GOT3 (cell line): ENCODE measurements at places on chromosomes 16 and 17.

DNA sequence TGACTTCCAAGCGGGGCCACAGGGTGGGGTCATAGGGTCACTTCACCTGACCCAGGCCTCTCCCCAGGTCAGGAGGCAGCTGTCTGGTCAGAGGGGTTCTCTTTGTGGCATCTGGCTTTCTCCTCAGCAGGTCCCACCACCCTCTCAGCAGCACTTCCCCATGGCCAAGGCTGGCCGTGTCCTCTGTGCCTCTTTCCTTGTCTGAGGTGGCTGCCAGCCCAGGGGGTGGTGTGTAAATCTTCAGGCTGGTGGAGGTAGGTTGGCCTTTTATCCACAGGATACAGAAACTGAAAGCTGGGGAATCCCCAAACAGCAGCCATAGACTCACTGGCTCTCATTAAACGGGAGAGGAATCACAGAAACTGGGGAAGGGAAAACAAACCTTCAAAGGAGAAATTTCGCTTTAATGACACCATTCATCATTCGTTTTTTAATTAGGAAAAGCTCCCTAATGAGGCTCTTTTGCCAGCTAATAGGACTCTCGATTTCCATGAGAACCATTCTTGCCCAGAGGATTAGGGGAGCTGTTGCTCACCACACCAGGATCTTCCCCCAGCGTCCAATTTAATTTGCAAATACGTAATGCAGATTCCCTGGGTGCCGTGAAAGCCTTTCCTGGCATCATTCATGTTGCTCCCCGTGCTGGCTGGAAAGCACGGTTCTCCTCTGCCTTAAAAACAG, 18.0 kb downstream of the C17orf75 start:
- no peak for DNase-seq

DNA sequence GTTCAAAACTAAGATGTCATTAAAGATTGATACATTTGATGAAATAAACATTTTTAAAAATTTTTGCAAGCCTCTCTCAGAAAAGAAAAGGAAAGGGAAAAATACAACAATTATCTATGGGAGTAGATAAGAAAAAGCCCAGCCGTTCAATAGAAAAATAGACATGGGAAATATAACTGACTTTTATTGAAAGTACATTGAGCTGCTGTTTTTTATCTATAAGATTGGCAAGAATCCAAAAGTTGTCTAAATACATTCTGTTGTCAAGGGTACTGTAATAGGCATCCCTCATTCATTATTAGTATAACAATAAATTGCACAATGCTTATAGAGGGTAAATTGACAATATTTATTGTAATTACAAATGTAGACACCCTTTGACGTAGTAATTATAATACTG, 38.4 kb upstream of the IRX6 start:
- DNase-seq: no peak

DNA sequence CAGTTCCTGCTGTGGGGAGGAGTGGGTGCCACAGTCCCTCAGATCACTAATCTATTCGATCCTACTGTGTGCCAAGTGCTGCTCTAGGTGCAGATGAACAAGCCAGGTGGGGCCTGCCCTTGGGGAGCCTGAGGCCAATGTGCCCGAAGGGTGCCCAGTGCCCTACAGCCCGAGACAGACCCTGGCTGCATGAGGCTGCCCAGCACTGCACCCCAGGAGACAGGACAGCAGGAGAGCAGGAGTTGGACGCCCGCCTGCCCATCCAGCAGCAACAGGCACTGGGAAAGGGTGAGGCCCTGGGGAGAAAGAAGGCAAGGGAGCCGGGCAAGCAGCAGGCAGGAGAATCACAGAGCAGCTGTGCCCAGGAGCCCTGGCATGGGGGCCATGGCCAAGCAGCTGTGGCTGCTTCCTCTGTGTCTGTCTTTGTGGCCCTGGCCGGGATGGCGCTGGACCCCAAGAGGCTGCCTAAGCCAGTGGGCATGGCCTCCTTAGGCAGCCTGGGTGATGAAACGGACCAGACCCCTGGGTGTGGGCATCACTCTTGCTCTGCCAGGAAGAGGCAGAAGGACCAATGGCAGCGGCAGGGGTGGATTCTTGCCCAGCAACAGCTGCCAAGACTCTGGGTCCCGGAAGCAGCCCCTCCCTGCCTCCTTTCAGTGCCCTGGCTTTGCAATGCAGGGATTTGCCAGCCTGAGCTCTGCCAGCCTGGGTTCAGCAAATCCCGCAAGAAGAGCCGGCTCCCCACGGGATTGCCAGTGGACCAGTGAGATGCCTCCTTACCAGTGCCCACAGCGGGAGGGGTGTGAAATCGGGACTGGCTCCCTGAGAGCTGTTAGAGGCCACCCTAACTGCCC, 179.6 kb upstream of the TNRC6C start:
- DNase-seq: peak; percentile 11

- no peak for DNase-seq
Measured at GRCh38 chr17:7183433-7184090, 4.4 kb upstream of the ASGR1 start.

DNA sequence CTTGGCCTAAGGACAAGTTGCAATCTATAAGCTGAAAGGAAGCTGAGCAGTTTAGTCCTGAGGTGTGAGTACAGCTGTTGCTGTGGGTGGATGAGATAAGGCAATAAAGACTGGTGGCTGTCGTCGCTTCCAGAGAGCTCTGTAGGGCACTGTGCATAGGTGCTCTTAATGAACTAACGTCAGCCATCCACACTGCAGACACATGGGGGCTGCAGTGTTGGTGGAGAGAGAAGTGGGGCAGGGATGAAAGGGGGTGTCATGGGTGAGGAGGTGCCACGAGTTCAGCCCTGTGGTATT, 139.9 kb upstream of the IRX3 start:
- no peak for DNase-seq

GRCh38 chr16:71479420-71479819, 9.7 kb downstream of the ZNF19 start:
- DNase-seq: no peak

GRCh38 chr17:1752425-1753262, 9.2 kb upstream of the SERPINF1 start:
- no peak for DNase-seq

- no peak for DNase-seq
Measured at GRCh38 chr17:19426631-19427030, 15.6 kb downstream of the RNF112 start.

DNA sequence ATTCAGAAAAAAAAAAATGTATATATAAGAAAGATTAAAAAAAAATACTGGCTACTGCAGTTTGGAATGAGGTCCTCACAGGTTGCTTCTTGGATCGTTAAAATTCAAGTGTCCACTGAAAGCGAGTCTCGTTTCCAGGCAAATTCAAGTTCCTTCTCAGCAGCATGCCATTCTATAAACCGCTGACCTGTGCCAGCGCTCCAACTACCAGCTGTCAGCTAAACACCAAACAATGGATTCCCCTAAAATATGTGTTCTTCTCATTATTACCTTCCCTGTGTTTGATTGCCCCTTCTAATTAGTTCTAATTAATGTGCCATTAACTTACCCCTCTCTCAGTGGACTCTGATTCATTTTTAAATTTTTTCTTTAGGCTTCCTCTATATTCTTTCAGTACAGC, 92.4 kb downstream of the DNAH9 start:
- no peak for DNase-seq

- no peak for DNase-seq
Measured at GRCh38 chr17:14756479-14756878, 455.6 kb downstream of the HS3ST3B1 start.

DNA sequence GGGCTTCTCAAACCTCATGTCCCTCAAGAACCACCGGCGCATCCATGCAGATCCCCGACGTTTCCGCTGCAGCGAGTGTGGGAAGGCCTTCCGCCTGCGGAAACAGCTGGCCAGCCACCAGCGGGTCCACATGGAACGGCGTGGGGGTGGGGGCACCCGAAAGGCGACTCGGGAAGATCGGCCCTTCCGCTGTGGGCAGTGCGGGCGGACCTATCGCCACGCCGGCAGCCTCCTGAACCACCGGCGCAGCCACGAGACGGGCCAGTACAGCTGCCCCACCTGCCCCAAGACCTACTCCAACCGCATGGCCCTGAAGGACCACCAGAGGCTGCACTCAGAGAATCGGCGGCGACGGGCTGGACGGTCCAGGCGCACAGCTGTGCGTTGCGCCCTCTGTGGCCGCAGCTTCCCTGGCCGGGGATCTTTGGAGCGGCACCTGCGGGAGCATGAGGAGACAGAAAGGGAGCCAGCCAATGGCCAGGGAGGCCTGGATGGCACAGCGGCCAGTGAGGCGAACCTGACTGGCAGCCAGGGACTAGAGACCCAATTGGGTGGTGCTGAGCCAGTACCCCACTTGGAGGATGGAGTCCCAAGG, 5.9 kb downstream of the ZNF646 start:
- DNase-seq: no peak

DNA sequence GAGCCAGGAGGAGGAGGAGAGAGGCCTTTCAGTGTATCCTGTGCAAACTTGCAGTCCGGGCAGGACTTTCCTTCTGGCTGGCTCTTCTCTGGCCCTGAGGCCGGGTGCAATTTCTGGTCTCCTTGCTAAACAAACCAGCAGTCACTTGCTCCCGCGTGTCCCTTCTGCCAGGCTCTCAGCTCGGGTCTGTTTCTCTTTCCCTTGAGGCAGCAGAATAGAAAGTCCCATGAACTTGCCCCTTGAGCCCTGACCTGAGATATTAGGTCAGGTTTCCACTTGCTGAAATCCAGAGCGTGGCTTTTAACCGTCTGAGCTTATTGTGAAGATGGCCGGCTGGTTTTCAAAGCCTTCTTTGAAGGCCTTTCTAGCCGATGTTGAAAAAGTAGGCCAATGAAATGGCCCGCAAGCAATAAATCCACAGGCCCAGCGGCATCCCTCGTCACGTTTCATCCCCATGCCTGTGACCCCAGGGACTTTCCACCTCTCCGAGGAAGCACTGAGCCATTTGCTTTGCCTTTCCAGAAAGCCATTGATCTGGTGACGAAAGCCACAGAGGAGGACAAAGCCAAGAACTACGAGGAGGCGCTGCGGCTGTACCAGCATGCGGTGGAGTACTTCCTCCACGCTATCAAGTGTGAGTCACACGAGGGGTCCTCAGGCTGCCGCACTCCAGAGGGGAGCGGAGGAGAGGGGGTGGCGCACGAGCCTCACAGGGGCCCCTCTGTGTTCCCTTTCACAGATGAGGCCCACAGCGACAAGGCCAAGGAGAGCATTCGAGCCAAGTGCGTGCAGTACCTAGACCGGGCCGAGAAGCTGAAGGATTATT, 4.5 kb downstream of the VPS4A start:
- DNase-seq: no peak

- no peak for DNase-seq
Measured at GRCh38 chr17:50550661-50551432, 3.9 kb downstream of the SPATA20 start.
